AG09309 (cell line): ENCODE measurements at places on chromosomes 12 and 14.
A peak's percentile ranks its signal among the peaks of the same experiment; 100 is the strongest.

GRCh38 chr14:101028971-101029667, 125.6 kb upstream of the RTL1 start:
- no peak for DNase-seq

DNA sequence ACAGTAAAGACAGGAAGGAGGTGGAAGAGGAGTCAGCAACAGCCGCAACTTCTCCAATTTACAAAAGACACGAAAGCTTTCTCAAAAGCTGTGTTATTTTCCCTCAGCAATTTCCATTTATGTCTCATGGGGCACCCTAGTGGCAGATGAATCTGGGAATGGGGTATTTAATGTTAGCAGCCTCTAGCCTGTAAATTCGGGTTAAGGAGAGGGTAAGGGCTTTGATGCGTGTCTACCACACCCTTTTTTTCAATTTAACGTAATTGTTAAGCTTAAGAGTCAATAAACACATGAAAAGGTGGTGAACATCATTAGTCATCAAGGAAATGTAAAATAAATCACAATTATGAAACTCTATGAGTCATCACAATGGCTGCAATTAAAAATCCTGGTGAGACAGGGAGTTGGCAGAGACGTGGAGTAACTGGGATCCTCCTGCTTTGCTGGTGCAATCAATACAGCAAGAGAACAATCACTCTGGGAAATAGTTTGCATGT, 986.4 kb downstream of the AACS start:
- peak; percentile 27 for DNase-seq

- DNase-seq: no peak
These were observed 164.9 kb downstream of the DYRK2 start for GRCh38 chr12:67813456-67813904.

GRCh38 chr12:85627584-85627983, 208.6 kb downstream of the RASSF9 start:
- DNase-seq: peak; percentile 78

DNA sequence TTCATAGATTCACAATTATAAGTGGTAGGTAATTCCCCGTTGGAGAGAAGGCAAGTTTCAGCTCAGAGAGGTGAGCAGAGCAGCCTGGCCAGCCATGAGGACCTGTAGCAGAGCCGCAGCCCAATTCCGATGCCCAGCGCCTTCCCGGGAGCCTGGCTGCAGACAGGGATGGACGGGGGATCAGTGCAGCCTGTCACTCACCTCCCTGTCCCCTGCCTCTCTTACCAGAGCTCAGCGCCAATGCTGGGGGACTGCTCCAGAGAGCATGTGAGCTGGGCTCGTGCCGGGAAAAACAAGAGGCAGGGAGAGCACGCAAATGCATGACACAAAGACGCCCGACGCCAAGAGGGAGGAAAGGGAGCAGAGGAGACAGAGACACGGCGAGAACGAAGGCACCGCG, 231.9 kb downstream of the BCL11B start:
- no peak for DNase-seq

GRCh38 chr12:27554421-27555186, 30.6 kb downstream of the PPFIBP1 start:
- no peak for DNase-seq

GRCh38 chr12:14846042-14846587, 2.8 kb upstream of the ART4 start:
- no peak for DNase-seq

GRCh38 chr12:113449839-113450238, 21.8 kb downstream of the LHX5 start:
- DNase-seq: no peak
